ENCODE measurements at places on chromosomes 4 and X. TPM values are rescaled to one million over a fixed set of nuclear protein-coding genes. Genes with fewer than 3 reads are reported as not detected.

The GATA1 gene
- not detected for total RNA-seq

The TEX13B gene
- total RNA-seq = not detected

The NRK gene
- total RNA-seq = 15.8 TPM

The EDA gene
- total RNA-seq = 0.34 TPM

The RAB40A gene
- not detected for total RNA-seq

The PRR32 gene
- total RNA-seq = not detected

The GPR119 gene
- not detected for total RNA-seq

The PRRG1 gene
- total RNA-seq = 6.7 TPM

The FRG2 gene
- not detected for total RNA-seq

The NSUN7 gene
- 0.67 TPM for total RNA-seq

The FAM90A26 gene
- total RNA-seq = not detected

The CENPVL3 gene
- total RNA-seq = not detected

The DIAPH2 gene
- total RNA-seq = 12.1 TPM

The FAM114A1 gene
- 243 TPM for total RNA-seq

The GAGE2A gene
- total RNA-seq = not detected

The ODAPH gene
- total RNA-seq = not detected

The ZCCHC18 gene
- total RNA-seq = 0.59 TPM

The PLAC1 gene
- 0.15 TPM for total RNA-seq

The CHST7 gene
- 8.9 TPM for total RNA-seq

The SSX2B gene
- not detected for total RNA-seq

The CLDN22 gene
- total RNA-seq = not detected

The SLC26A1 gene
- total RNA-seq = not detected

The RAB28 gene
- total RNA-seq = 10.7 TPM

The SPOCK3 gene
- 1.0 TPM for total RNA-seq

The NPY1R gene
- total RNA-seq = not detected

The EMCN gene
- not detected for total RNA-seq

The PABPC5 gene
- 0.74 TPM for total RNA-seq

The ANKRD50 gene
- total RNA-seq = 6.7 TPM

The NLRP2B gene
- not detected for total RNA-seq

The GAGE1 gene
- total RNA-seq = not detected

The AKAP4 gene
- not detected for total RNA-seq

The GIMD1 gene
- not detected for total RNA-seq

The NHS gene
- total RNA-seq = 11.6 TPM

Data from bronchus fibroblast of lung (primary cell).